Fibroblast of skin of right quadriceps (primary cell): ENCODE measurements at places on chromosomes 3 and 15.
A peak's percentile ranks its signal among the peaks of the same experiment; 100 is the strongest.

GRCh38 chr3:129213238-129213637, 29.5 kb upstream of the CNBP start:
- no peak for DNase-seq

DNA sequence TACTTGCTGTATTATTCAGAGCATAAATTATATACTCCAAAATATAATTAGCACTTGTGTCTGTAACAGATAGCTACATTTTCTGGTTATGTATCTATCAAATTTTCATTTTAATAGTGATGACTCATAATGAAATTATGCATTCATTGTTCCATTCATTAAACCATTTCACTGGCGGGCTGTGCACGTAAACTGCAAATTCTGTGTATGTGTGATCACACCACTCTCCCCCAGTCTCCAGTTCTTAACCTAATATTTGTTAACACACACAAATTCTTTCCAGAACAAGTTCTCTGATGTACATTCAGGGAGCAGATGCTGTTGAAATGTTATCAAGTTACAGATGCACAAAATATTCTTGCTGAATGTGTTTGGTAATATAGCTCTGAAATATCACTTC, 3.8 kb upstream of the KCNMB2 start:
- DNase-seq, result peak; percentile 58

DNA sequence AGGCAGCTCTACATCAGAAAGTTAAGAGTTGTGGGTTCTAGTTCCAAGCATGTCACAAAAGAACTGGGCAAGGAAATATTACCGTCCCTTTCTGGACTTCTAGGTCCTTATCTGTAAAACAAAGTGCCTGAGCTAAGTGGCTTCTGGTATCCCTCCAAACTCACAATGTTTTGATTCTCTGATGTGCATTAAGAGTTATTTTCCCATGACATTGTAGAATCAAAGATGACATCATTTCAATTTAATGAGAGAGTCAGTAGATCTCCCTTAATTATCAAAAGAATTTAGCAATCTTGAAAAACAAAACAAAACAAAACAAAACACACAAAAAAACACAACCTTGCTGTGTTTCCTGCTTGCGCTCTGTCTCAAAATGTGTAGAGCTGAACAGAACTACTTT, 88.7 kb downstream of the DUT start:
- no peak for DNase-seq

- no peak for DNase-seq
Observed at GRCh38 chr3:109369510-109369909, 32.2 kb upstream of the DPPA4 start.

DNA sequence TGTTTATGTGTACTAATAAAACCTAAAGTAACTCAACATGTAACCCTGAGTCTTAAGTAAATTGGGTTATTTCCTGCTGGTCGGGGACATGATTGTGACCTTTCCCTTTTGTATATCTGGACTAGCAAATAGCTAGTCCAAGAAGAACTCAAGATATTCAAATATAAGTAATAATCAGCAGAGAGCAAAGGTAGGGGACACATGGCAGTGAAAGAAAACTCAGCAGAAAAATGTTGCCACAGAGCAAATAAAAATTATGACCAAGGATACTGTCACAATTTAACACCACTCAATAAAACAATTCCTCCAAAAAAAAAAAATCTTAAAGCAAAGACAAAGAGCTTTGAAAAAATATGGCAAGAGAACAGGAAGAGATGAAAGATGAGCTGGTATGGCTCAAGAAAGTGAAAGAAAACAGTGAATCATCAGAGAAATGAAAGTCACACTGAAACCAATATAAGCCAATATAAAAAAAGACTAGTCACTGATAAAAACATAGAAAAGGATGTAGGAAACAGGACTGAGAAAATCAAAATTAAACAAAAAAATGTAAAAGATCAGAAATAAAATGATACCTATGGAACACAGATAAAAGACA, 43.4 kb downstream of the HLTF start:
- DNase-seq, result peak; percentile 49

GRCh38 chr3:53109891-53110771, 20.1 kb downstream of the RFT1 start:
- DNase-seq, result peak; percentile 67

GRCh38 chr3:129004639-129005295, 3.7 kb downstream of the EFCC1 start:
- no peak for DNase-seq
